ENCODE measurements at places on chromosomes 13 and 19.

GRCh38 chr19:42965176-42965575, 28.2 kb upstream of the PSG7 start:
- no peak for DNase-seq

DNA sequence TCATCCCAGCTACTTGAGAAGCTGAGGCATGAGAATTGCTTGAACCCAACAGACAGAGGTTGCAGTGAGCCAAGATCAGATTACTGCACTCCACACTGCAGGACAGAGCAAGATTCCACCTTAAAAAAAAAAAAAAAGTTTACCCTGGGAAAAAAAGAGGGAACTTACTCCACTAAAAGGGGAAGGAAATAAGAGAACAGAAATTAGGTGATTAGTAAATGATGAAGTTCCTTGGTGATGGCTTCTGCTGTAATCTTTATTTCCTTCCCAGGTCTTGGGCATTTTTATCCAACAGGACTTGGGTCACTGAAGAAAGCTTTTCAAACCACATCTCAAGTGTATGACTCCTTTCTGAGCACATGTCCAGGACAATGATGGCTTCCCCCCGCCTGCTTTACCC, 9.3 kb downstream of the ZNF780A start:
- DNase-seq: no peak

DNA sequence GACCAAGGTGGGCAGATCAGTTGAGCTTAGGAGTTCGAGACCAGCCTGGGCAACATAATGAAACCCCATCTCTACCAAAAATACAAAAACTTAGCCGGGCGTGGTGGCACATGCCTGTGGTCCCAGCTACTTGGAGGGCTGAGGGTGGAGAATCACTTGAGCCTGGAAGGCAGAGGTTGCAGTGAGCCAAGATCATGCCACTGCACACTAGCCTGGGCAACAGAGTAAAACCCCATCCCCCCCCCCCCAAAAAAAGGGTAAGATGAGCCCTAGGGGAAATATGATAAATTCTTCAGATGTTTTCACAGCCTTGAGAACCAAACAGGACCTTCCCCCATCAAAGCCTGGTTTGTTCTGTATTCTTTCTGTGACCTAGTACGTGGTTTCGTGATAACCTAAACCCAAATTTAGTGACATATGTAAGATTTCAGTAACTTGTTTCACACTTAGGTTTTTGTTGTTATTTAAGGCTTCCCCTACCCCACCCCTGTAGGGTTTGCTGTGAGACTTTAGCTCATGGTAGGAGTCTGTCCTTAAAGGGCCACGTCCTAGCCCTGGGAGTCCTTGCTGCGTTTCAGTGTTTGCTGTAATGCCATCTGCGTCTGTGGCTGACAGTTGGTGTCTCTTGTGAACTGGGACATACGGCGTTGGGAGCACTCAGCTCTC, 49.6 kb downstream of the MYO9B start:
- DNase-seq: no peak

DNA sequence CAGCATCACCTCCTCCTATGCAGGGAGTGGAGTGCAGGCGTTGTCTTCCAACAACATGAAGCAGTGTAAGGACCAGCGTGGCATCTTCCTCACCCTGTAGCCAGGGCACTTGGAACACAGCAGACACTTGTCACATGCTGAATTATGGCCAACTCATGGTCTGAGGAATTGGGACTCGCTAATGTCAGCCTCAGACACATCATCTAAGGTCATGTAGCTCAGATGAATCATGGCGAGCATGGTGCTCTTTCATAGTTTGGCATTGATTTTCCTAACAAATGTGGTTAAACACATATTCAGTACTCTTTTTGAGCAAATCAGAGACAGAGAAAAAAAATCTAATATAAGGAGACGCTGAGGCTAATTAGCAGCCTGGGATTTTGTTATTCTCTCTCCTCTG, 99.6 kb upstream of the SGCG start:
- DNase-seq: no peak

DNA sequence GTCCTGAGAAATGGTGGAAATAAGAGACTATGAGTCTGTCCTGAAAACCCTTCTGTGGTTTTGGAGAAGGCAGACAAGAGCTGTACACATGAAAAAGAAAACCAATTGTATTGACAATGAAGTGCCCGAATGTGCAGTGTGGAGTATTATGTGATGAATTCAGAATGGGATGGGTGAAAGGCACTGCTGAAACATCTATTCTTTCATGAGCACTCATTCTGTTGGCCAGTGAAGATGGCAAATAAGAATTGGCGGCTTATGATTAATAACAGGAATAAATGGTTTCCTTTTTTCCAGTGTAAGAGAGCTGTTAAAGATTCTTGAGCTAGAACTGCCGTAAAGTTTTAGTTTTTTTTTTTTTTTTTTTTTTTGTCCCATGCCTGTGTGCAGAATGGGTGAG, 5.7 kb downstream of the POLR1D start:
- DNase-seq: no peak

DNA sequence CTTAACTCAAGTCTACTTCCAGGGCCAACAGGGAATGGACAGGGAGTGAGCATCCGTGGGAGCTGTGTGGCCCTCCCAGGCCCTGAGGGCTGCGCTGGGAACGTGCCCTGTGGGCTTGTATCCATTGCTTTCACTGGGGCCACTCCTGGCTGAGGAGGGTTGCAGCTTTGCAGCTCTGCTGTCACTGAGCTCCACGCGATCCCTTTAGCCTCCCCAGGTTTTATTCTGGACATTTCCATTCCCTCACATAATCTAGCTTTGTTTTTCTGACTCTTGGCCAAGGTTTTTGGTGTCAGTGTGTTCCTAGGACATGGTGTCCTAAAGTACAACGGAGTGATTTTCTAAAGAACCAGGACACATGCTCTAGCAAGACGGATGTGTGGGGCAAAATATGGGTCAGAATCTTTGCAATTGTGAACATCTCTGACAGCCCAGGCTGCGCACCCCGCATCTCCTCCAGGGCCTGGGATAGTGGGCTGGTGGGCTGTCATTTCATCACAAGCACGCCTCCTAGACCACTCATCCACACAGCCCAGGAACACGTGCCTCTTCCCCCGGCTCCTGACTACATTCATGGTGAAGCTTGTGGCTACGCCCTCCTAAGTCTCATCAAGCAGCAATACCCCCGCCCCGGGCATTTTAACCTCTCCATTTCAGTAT, 28.0 kb downstream of the GGACT start:
- DNase-seq: no peak

DNA sequence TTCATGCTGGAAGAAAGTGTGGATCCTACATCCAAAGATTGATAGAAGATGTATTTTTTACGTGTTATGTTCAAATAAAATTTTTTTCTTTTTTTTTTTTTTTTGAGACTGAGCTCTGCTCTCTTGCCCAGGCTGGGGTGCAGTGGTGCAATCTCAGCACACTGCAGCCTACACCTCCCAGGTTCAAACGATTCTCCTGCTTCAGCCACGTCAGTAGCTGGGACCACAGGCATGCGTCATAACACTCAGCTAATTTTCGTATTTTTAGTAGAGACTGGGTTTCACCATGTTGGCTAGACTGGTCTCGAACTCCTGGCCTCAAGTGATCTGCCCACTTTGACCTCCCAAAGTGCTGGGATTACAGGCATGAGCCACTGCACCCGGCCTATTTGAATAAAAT, 65.7 kb downstream of the KLF12 start:
- no peak for DNase-seq

- DNase-seq: no peak
These were observed 2.7 kb downstream of the SPINT2 start for GRCh38 chr19:38266981-38267597.

GRCh38 chr19:49894879-49895565, 1.7 kb downstream of the IL4I1 start:
- DNase-seq: no peak

DNA sequence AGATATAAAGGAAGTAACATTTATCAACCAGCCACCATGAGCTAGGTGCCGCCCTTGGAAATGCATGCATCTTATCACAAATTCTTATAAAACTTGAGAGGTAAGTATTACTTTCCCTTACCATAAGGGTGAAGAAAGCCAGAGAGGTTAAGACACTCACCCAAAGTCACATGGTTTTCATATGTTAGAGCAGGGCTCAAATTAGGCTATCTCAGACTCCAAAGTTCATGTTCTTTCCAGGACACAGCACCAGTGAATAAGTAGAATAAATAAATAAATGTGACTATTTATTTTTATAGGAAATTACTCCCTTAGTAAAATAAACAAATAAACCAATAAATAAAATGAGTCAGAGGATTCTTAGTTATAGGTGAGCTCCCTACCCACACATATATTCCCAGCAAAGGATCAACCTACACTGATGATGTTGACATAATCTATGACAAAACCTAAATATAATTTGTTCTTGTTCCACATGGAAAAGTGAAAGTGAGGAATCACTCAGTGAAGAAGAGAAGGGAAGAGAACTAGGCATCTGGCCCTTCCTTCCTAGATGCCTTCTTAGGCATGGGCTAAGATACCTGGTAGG, 27.2 kb downstream of the SPRY2 start:
- DNase-seq: no peak

GRCh38 chr19:56111601-56112312, 9.3 kb downstream of the ZNF787 start:
- DNase-seq: peak; percentile 38

DNA sequence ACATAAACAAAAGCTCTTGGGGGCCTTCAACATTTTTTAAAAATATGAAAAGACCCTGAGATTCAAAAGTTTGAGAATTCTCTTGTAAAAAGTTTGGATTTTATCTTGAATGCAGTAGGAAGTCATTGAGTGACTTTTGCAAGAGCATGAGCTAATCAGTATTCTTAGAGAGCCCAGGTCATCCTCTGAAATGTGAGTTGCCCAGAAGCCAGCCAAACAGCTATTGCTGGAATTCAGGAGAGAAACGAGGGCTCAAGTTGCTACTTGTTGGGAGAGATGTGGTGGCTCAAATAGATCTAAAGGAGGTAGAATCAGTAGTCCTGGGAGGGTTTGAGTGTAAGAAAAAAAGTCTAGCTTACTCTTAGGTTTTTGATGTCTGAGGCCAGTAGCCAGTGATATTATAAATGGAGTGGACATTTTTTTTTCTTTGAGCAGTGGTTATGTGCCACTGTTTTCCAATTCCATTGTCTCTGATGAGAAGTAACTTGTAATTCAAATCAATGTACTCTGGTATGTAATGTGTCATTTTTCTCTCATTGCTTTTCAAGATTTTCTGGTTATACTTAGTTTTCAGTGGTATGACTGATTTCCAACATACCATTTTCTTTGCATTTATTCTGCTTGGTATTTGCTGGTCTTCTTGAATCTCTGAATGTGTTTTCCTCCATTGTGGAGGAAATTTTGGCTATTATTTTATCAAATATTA, 30.7 kb downstream of the LMO7 start:
- no peak for DNase-seq

- no peak for DNase-seq
These were observed 163.5 kb downstream of the MTUS2 start for GRCh38 chr13:28983641-28984040.

DNA sequence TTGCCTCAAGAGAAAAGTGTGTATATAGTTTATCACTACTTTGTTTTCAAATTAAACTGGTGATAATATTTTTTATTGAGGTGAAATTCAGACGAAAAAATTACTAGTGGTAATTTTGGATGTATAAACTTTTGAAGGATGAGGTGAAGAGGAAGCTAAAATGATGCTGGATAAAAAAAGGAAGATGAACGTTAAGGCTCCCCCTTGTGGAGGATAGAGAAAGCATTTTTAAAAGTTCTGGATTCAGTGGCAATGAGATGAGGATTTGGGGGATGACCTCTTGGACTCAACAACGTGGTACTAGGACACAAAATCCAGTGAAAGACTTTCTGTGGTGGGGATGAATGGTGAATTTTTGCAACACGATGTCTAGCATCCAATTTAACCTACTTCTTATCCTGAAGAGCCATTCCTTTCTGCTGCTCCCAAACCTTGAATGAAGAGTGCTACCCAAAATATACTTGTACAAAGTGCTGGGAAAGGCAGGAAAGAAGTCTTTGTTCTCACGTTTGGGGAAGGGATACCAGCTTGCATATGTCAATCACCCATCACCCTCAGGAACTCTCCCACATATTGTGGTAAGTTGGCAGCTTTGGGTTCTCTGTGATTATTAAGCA, 7.3 kb upstream of the SIGLEC5 start:
- no peak for DNase-seq

GRCh38 chr19:31152906-31153305, 196.3 kb downstream of the TSHZ3 start:
- DNase-seq: no peak

GRCh38 chr19:6579450-6580178, 11.3 kb downstream of the CD70 start:
- no peak for DNase-seq

- DNase-seq: no peak
These were observed 24.7 kb downstream of the WDFY2 start for GRCh38 chr13:51608857-51609406.

DNA sequence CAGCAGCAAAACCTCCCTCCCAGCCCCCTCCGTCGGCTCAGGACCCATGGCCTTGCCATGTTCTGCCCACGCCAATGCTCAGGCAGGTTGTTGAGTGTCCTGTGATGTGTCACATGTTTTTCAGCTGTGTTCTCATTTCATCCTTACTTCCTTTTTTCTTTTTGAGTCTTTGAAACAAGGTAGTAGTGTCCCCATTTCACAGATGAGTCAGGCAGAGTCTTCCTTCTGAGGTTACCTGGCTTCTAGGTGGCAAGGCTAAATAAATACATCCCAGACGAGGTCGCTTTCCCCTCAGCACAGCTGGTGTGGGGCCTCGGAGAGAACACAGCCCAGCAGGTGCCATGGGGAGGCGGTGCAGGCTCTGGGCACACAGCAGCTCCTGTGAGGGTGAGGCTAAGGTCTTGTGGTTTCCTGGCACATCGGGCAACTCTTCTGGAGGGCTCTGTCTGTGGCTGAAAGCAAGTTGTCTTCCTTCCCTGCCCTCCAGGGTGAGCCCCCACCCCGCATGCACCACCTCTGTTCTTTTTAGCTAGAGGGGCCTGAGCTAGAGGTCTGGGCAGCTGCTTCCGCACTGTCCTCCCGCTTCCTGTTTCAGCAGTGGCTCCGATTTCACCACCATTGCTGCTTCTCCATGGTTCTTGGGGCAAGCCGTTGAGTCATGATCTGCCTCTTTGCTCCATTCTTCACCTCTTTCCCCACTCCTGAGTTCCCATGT, 15.1 kb downstream of the PRAM1 start:
- peak; percentile 66 for DNase-seq

GRCh38 chr13:113116871-113117271, 5.7 kb upstream of the F10 start:
- DNase-seq: no peak

GRCh38 chr19:22901431-22902130, 69.5 kb downstream of the ZNF723 start:
- DNase-seq: no peak

DNA sequence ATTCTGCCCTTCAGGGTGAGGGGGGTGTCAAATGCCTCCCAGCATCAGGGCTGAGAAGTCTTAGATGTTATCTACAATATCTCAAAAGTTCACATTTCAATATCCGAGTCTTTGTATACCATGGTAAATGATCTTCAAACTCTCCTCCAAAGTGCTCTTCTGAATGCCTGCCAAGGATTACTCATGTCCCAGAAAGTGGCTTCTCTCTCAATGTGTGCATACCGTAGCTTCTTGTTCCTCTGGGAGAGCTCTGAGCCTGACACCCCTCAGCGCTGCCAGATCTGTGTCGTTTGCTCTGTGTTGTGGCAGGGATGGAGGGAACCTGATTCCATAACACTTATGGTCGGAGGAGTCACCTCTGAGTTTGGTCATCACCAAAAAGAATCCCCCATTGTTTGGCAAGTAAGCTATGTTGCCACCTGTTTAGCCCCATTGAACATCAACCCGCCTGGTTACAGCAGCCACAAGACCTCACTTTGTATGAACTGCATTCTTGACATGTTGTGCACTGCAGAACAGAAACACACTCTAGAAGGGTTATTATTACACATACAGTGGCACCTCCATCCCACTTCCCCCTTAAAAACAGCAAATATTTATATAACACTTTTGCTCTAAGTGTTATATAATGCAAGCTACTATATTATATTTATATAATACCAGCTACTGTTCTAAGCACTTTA, 163.1 kb upstream of the MIR17HG start:
- no peak for DNase-seq

Measured in stimulated activated CD4-positive, alpha-beta T cell treated with anti-CD3 and anti-CD28 coated beads, Interleukin-15, amount 100 ng/mL, for 48 hours (primary cell).